Renal cortical epithelial cell (primary cell): ENCODE measurements at places on chromosomes 3 and 15. TPM values are rescaled to one million over a fixed set of nuclear protein-coding genes. Genes with fewer than 3 reads are reported as not detected.

FANCD2 gene
- total RNA-seq, result 7.3 and 16.7 TPM in 2 replicates

DNA sequence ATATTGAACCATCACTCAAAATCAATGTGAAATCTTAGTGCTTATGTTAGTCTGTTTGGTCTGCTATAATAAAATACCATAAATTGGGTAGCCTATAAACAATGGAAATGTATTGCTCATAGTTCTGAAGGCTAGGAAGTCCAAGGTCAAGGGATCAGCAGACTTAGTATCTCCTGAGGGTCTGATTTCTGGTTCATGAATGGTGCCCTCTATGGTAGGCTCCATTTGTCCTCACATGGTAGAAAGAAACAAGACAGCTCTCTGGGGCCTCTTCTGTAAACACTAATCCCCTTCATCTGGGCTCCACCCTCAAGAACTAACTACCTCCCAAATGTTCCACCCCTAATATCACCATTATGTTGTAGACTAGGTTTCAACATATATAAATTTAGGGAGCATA lies 15.0 kb upstream of the EOMES start:
- DNase-seq, result no peak

- DNase-seq, result peak; percentile 86
Observed at GRCh38 chr3:139745831-139746230, 68.1 kb upstream of the NMNAT3 start.

DNA sequence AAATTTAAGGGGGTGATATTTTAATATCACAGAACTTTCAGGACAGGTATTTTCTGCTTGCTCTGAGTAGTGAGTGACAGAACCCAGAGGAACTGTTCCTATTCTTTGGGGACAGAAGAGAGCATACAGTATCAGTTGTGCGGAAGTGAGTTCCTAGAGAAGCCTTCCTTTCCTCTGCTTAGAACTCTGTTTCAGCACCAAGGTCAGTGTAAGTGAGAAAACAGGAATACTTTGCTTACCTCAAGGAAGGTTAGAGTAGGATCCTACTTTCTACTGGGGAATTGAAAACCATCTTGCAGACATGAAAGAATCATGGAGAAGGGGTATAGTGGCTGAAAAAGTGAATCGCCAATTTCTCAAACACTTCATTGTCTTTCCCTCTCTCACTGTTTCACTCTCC lies 542.4 kb downstream of the SQOR start:
- no peak for DNase-seq

DNAJB8 gene
- not detected in 2 replicates for total RNA-seq

OR5H6 gene
- total RNA-seq, result not detected in 2 replicates

DNA sequence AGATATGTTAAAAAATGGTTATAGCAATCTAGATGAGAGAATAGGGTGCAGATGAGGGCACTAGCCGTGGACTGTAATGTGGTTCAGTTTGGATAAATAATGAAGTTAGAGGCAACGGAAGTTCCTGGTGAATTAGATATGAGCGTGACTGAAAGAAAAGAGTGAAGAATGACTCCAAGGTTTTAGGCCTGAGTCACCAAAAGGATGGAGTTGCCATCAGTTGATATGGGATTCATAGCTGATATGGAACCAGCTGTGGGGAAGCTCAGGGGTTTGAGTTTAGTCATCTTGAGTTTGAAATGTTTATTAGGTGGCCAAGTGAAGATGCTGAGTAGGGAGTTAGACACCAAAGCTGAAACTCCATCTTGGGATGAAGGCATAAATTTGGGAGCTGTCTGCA lies 66.2 kb downstream of the SSR3 start:
- DNase-seq, result no peak

- no peak for DNase-seq
Observed at GRCh38 chr15:55277116-55277564, 12.5 kb downstream of the RAB27A start.

GRCh38 chr3:436053-436452 lies 239.5 kb downstream of the CHL1 start:
- DNase-seq, result peak; percentile 14

GRCh38 chr3:129794311-129795185 lies 99.0 kb downstream of the TMCC1 start:
- peak; percentile 94 for DNase-seq

- DNase-seq, result no peak
Observed at GRCh38 chr3:134337511-134338200, 36.6 kb downstream of the AMOTL2 start.

DNA sequence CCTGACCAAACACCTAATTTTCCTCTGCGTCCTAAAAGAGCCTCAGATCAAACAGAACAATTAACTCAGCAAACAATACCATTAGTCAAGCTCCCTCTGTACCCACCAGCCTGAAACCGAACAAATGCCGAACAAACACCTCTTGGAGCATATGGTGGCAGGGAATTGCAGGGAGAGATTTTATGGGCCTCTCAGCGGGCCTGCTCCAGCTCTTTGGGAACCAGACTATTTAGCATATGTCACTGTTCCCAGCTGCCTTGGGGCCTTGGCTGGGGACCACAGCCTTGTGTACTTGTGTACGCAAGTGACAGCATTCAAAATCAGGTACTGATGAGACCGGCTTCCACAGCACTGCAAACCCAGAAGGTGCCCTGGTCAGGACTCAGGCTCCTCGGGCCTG lies 388.8 kb upstream of the PPP2R3A start:
- DNase-seq, result no peak

DNA sequence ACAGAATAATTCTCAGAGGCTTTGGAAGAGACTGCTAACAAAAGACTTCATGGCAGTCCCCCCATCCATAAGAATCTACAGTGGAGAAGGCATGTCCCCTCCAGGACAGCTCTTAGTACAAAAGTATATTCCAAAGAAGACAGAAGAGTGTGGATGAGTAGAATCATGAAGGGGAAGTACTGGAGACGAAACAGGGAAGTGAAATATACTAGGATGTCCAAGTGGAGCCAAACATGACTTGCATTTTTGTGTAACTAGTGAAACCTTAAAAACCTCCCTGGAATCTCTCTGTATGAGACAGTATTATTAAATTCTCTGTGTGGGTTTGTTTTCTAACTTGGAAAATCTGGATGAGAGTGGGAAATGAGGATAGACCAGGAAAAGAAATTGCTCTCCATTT lies 312.4 kb downstream of the RSL24D1 start:
- no peak for DNase-seq

- no peak for DNase-seq
Observed at GRCh38 chr3:37993460-37993819, 2.9 kb downstream of the VILL start.

UROC1 gene
- not detected in 2 replicates for total RNA-seq

GRCh38 chr3:123338620-123339061 lies 110.2 kb downstream of the ADCY5 start:
- no peak for DNase-seq

SLC51A gene
- total RNA-seq, result not detected in 2 replicates

PIGX gene
- 17.7 and 33.0 TPM in 2 replicates for total RNA-seq

- DNase-seq, result peak; percentile 76
Observed at GRCh38 chr15:68400066-68400456, 31.9 kb downstream of the ITGA11 start.

- DNase-seq, result no peak
Observed at GRCh38 chr15:42082823-42083604, 11.3 kb downstream of the PLA2G4D start.

- peak; percentile 72 for DNase-seq
Observed at GRCh38 chr3:44995142-44995770, 19.2 kb downstream of the EXOSC7 start.

- DNase-seq, result no peak
Observed at GRCh38 chr3:60952055-60952454, 299.2 kb downstream of the FHIT start.

DNA sequence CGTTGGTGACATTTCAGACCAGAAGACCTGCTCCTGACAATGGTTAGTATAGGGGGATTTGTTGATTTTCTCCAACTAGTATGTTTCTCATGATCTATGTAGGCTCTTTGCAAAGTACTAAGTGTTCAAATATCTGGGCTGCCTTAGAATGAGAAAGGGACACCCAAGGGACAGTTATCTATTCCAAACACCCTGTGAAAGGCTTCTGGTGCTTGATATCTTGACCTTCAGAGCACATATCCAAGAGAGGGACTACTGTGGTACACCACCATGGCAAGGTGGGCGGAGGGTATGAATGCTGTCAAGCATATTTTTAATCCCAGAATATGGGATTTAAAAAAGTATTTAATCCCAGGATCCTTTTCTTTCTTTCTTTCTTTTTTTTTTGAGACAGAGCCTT lies 1.1 kb downstream of the FANCD2OS start:
- no peak for DNase-seq

DNA sequence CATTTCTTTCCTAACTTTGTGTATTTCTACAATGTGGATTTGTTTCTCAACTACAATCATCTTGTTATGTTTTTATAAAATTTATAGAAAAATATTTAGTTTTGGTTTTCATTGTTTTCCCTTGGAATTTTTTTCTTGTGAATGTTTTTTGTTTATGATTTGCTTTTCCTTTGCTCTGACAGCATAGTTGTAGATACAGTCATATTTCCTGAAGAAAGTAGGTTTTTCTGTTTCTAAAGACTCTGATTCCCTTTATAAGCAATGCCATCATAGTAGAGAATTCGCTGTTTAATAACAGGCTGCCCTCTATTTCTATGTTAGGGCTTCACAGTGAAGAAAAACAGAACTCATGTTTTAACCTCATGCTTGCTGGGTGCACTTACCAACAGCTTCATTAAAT lies 482.3 kb downstream of the ZBBX start:
- no peak for DNase-seq

SLC2A2 gene
- total RNA-seq, result 0.35 and 13.0 TPM in 2 replicates

MYO5C gene
- total RNA-seq, result 17.2 and 18.3 TPM in 2 replicates

DNA sequence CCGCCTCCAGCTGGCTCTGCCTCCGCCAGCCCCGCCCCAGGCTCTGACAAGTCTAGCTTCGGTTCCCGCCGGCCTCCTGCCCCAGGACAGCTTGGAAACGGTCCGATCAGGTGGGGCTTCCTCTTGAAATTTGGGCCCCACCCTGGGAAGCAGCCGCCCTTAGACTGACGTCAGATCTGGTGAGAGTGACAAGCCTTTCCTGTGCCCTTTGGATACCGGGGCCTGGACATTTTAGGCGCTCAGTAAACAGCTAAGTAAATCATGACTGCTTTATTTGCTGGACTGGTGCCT lies 378 bp upstream of the HYAL3 start:
- DNase-seq, result no peak

UTS2B gene
- total RNA-seq, result 0.80 TPM in 1 of 2 replicates, not detected in the other

DNA sequence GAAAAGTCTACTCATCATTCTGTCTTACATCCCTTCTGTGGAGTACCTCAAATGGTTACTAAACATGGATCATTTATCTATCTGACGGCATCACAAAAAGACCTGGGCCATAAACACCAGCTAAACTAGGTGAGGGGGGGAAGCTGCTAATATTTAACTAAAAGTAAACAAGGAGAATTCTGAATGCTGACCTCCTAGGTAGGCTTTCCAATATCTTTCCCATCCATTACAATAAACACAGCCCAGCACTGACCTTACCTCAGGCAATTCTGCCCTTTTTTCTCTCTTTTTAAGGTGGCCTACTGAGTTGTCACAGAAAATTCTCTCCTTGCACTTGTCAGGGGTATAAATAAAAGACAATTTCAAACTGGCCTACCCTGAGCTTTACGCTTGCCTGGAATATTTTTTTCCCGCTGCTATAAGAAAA lies 33.1 kb downstream of the USF3 start:
- peak; percentile 36 for DNase-seq

ONECUT1 gene
- total RNA-seq, result 0.10 TPM in 1 of 2 replicates, not detected in the other

SLC24A5 gene
- total RNA-seq, result not detected in 2 replicates

GOLGA8S gene
- total RNA-seq, result 0.10 TPM in 1 of 2 replicates, not detected in the other

CLDND1 gene
- 160 and 180 TPM in 2 replicates for total RNA-seq

NTRK3 gene
- total RNA-seq, result under 0.01 TPM in 1 of 2 replicates, not detected in the other

C3orf22 gene
- total RNA-seq, result not detected in 2 replicates

MORC1 gene
- total RNA-seq, result under 0.01 and 0.05 TPM in 2 replicates

PEX11A gene
- total RNA-seq, result 3.3 and 11.6 TPM in 2 replicates

SLC30A4 gene
- 2.4 and 10.0 TPM in 2 replicates for total RNA-seq

GRCh38 chr15:50113187-50113505 lies 5.9 kb downstream of the ATP8B4 start:
- no peak for DNase-seq

GRCh38 chr15:45550436-45550835 lies 27.9 kb upstream of the SLC30A4 start:
- no peak for DNase-seq

- DNase-seq, result no peak
Observed at GRCh38 chr15:58571491-58571890, 139.7 kb downstream of the LIPC start.

- DNase-seq, result no peak
Observed at GRCh38 chr3:78855190-78855589, 912.6 kb downstream of the ROBO1 start.

DNA sequence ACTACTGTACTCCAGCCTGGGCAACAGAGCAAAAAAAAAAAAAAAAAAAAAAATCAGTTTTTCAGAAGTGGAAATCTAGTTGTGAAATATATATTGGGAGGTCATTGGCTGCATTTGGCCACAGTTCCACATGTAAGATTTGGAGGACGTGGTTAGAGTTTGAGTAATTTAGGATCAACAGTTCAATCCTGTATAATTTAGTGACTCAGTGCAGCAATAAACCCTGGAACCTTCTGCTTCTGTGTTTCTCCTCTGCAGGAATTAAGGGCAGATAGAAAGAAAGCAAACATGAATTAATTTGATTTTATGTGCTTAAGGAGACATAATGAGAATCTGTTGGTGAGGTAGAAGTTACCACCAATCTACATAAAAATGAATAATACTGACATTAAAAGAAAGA lies 347.0 kb downstream of the PTPRG start:
- peak; percentile 73 for DNase-seq

GRCh38 chr3:17013571-17013970 lies 128.8 kb downstream of the PLCL2 start:
- DNase-seq, result no peak

DNA sequence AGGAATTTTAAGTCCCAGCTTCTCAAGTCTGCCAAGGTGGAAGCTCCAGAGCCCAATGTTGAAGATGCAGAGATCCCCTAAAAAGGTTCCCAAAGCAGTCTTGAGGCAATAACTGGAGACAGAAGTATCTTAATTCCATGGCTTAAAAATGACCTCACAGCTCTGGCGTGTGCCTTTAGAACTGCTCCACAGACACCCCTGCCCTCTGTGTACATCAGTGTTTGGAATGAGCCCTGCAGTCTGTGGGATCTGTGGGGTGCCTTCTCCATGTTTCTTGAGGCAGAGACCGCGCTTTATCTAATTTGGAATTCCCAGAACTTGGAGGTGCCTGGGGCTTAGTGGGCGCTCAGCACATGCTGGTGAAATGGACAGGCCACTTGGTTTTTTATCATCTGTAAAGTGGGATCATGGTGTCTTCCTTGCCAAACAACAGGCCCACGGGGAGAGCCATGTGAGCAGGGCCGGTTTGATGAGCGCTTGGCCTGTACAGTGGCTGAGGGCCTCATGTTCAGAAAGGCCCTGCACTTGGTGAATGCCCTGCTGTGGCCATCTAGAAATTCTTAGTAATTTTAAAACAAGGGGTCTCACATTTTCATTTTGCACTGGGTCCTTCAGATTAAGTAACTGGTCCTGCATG lies 7.1 kb downstream of the ITGA11 start:
- DNase-seq, result no peak

GRCh38 chr3:53111822-53112221 lies 18.4 kb downstream of the RFT1 start:
- no peak for DNase-seq

HRG gene
- 0.15 TPM in 1 of 2 replicates, not detected in the other for total RNA-seq

SLCO2A1 gene
- 0.69 and 1.0 TPM in 2 replicates for total RNA-seq

GRCh38 chr3:111278959-111279358 lies 207.3 kb downstream of the NECTIN3 start:
- no peak for DNase-seq
